ENCODE measurements at places on chromosomes 13 and 19.

GRCh38 chr13:41019578-41020347, 647 bp upstream of the ELF1 start:
- DNase-seq, result no peak

GRCh38 chr13:113161433-113161832, 3.0 kb downstream of the PROZ start:
- no peak for DNase-seq

GRCh38 chr13:105611424-105611823, 924.0 kb downstream of the EFNB2 start:
- DNase-seq, result peak; percentile 40

GRCh38 chr19:44749292-44749691, 784 bp downstream of the BCL3 start:
- no peak for DNase-seq

DNA sequence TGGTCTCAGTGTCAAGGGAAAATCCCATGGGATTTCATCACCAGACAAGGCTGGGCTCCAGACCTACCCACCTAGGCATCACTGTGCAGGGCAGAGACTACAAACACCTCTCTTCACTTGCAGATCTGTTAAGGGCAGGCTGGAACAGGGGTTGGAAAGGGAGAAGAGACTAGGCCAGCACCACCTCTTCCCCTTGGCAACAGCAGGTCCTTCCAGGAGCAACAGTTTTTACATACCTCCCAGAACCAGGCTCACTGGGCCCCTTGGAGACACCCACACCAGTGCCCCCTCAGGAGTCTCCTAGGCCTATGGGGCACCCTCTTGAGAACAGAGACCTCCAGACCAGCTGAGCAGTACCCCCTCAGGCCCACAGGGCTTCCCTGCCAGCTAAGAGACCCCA, 2.5 kb upstream of the UBE2M start:
- DNase-seq, result no peak

DNA sequence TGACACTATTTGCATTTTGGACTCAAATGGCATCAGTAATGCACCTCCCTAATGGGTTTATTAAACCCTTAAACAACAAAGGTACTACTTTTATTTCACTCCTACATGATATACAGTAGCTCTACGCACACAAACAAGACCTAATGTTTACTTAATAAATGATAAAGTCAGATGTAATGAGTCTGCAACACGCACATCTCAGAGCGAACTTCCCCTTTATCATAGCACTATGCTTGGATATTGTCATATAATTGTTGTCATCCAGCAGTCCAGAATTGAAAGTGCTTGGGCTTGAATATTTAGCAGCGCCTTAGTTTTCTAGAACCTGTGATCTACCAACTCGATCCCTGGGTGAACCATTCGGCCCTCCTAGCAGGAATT, 772 bp downstream of the PARP4 start:
- no peak for DNase-seq

- DNase-seq, result no peak
Observed at GRCh38 chr19:16896146-16897028, 7.6 kb downstream of the F2RL3 start.

DNA sequence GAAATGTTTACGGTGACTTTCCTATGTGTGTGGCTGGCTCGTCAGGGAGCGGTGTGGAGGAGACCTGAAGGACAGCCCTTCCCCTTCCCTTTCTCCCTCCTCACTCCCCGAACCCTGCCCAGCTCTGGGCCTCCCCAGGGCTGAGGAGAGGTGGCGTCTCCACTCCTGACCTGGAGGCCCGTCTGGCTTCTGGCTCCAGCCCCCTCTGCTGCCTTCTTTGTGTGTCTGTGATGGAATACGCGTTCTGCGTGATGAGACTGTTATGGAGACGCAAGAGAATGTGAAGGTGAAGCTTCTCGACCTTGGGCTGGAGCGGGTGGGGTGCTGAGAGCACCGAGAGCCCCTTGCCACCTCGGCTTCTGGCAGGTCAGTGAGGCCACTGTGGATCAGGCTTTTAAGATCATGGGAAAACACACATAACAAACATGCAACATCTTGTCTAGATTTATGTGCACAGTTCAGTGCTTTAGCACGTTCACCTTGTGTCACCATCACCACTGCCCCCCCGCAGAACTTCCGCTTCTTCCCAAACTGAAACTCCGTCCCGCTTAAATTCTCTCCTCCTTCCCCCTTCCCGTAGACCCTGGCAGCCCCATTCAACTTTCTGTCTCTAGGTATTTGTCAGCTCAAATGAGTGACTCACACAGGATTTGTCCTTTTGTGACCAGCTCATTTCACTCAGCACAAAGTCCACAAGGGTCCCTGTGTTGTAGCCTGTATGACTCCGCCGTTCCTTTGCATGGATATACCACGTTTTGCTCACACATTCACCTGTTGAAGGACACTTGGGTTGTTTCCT, 24.7 kb downstream of the ATP11A start:
- DNase-seq, result no peak

- DNase-seq, result no peak
Observed at GRCh38 chr19:31226151-31226935, 122.9 kb downstream of the TSHZ3 start.

DNA sequence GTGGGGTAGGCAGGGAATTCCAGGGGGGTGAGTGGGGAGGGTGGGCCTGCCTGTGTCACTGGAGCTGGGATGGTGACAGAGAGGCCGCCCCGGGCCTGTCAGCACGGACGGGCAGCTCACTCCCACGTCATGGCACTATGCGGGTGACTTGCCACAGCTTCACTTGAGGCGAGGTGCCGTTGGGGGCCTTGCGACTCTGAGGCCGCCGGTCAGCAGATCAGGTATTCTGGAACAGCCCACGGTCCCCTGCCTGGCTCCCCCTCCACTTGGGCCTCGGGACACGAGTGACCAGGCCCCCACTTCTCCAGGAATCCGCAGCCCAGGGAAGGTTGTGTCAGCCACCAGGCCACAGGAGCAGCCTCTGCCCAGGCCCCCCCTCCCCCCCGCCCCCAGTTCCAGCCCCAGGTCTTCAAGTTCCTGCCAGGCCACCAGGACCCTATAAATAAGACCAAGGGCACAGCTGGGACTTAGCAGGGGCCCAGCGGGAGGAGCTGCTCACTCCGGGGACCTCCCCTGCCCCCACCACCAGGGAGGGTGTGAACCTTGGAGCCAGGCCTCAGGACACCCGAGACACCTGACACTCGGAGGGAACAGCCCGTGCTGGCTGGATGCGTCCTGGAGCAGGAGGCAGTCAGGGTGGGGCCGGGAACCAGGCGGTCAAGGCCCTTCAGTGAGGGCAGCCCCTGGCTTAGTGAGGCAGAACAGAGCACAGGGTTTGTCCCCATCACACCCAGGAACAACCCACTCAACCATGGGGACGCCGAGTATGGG, 2.7 kb upstream of the MIDN start:
- DNase-seq, result no peak

DNA sequence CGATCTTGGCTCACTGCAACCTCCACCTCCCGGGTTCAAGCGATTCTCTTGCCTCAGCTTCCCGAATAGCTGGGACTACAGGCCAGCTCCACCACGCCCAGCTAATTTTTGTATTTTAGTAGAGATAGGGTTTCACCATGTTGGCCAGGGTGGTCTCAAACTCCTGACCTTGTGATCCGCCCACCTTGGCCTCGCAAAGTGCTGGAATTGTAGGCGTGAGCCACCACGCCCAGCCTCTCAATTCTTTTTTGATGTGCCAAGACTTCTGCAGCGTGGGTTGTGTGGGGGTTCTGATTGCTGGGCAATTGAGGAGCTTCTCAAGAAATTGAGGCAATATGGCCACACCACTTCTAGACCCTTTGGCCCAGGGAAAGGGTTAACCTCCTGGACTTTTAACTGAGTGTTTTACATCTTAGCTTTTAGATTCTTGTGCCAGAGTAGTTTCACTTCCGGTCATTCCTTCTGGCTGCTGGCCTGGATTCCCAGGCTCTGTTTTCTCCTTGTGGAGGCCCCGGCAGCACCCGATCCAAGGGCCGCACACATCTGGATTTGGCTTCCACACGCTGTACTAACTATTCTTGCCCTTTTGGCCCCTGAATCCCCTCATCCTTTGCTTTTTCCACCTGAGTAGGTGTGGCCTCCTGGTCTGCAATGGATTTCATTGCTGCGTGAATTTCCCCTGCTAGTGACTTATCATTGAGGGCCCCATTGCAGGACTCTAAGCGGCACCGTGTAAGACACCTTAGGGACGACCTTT, 14.7 kb downstream of the SMARCA4 start:
- no peak for DNase-seq

- no peak for DNase-seq
Observed at GRCh38 chr19:7263521-7263920, 30.7 kb downstream of the INSR start.
